ENCODE measurements at places on chromosomes 7 and 10.

DNA sequence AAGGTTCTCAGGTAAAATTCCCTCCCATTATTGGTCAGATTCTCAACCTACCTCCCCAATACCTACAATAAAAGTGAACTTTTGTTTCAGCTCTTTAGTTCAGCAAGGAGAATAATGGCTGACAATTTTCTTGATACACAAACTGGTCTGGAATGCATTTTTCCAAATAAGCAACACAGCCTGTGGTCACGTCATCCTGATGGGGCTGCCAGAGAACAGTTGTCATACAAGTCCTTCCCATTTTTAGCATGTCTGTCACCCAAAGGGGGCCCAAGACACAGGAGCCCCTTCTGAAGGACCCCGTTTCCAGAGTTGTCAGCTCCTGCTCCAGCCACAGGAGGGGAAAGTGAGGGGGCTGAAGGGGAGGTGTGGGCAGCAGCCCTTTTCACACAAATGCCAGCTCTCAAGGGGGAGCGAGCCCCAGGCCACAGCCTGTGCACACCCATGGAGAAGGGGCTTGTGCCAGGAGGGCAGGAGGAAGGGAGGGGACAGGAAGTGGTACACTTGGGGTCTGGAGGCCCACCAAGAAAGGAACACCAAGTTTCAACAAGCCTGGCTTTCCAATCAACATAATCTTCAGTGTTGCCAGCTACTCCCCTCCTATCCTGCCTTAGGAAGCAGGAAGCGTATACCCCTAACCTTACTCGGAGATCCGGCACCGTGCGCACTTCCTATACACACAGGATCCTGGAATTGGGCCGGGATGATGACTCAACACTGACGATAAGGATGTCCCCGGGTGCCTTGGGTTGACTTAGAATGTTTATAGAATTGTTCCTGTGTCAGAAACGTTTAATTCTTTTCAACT lies 43.4 kb upstream of the PDLIM1 start:
- DNase-seq, result no peak

DNA sequence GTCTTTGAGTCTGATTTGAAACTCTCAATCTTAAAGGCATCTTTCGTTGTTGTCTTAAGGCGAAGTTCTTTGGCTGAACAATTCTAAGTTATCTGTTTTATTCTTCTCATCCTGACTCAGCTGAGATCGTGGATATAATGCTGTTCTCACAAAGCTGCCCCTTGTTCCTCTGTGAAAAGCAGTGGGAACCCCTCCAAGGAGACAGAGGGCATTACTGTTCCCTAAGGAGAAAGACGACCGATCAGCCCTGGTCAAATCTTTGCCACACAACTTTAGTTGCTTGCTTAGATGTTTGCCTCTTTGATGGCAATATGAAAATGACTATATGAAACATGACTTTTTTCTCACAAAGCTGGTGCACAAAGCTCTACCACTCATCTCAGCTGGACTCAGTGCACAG lies 1016.7 kb downstream of the REEP3 start:
- DNase-seq, result no peak

DNA sequence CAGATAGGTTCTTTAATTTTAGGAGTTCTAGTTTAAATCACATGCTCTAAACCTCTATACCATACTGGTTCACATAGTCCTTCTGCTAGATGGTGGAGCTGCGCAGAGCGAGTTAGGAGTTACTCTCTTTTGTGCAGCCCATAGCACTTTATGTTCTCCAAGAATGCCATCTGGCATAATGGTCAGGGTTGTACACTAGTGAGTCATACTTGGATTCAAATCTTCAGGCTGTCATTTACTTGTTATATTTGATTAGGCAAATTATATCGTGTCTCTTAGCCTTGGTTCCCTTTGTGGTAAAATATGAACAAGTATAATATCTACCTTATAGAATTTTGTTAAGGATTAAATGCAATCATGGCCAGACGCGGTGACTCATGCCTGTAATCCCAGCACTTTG lies 1078.3 kb downstream of the NRG3 start:
- no peak for DNase-seq

GRCh38 chr10:31426401-31426800 lies 107.4 kb downstream of the ZEB1 start:
- no peak for DNase-seq

GRCh38 chr10:113058523-113059370 lies 108.7 kb downstream of the TCF7L2 start:
- DNase-seq, result no peak

DNA sequence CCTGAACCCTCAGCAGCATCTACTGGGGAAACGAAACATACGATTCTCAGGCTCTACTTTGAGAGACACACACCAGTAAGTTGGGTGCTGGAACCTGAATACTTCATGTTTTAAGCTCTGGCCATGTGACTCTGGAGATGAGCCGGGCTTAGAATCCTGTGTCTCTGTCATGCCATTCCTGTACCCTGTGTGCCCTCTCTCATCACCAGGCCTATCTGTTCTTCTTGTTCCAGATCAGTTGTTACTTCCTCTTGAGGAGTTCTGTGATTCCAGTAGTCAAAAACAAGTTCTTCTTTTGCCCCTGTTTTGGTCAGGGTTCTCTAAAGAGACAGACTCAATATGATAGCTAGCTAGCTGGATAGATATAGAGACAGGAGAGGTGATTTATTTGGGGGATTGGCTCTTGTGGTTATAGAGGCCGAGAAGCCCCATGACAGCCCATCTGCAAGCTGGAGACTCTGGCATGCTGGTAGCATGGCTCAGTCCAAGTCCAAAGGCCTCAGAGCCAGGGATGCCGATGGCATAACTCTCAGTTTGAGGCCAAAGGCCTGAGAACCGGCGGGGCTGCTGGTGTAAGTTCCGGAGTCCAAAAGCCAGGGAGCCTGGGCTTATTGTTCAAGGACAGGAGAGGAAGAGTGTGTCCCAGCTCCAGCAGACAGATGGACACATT lies 54.3 kb downstream of the CHN2 start:
- no peak for DNase-seq

GRCh38 chr10:125857185-125857760 lies 23.8 kb downstream of the DHX32 start:
- DNase-seq, result no peak

- no peak for DNase-seq
These were observed 154.1 kb upstream of the KMT2E start for GRCh38 chr7:104859754-104860426.

GRCh38 chr10:58240531-58240930 lies 27.2 kb downstream of the IPMK start:
- no peak for DNase-seq

DNA sequence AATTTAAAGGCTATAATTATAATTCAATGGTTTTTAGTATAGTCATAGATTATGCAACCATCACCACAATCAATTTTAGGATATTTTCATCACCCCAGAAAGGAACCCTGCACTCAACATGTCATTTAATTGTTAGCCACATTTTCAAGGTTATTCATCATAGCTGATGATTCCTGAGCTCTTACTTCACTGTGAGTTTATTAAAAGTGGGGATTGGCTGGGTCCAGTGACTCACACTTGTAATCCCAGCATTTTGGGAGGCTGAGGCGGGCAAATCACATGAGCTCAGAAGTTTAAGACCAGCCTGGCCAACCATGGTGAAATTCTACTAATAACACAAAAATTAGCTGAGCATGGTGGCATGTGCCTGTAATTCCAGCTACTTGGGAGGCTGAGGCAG lies 787 bp downstream of the CCL26 start:
- no peak for DNase-seq

DNA sequence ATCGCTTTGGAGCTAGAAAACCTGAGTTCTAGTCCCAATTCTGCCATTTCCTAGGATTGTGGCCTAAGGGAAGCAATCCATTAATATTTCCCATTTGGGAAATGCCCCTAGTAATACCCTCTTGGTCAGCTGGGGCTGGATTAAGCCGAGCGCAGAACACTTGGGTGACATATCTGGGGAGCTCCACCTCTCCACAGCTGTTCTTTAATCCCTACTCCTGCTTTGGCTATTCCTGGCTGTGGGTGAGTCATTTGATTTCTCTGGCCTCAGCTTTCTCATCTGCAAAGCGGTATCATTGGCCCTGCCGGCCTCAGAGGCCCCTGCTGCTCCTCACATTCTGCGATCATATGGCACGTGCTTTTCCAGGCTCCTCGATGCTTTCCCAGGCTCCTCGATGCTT lies 108.3 kb downstream of the BUB3 start:
- DNase-seq, result no peak

DNA sequence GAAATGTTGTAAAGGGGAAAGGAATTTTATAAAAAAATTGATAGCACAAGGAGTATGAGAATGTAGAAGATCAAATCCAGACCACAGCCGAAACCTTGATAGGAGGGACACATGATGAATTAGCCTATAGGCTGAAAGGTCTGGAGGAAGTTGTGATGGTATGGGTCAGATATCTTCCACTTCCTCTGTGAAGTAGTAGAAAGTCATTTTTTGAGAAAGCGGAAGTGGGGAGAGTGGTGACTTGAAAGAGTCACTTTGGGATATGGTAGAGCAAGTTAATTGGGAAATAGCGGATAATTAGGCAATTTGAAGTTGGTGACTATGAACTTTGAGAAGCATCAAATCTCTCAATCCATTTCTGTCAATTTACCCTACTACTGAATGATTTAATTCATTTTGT lies 99.4 kb downstream of the GRM8 start:
- no peak for DNase-seq

GRCh38 chr10:1980459-1980858 lies 243.1 kb upstream of the ADARB2 start:
- DNase-seq, result no peak

DNA sequence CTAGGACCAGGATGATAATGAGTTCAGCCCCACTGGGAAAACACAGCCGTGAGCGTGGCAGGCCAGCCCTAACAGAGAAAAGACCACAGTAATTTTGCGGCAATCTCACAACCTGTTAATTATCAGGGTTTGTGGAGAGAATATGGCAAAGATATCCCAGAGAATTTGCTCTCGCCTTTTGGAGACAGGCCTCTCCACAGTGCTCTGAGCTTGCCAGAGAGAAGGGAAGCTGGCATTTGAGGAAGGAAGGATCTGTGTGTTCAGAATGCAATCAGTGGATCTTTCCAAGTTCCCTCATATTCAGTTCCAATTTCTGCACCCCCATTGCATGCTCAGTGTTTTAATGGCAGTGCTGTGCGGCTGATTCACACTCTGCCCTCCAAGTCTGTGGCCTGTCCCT lies 60.2 kb downstream of the PLPP4 start:
- no peak for DNase-seq

- DNase-seq, result no peak
These were observed 10.7 kb downstream of the HECTD2 start for GRCh38 chr10:91420868-91421267.

GRCh38 chr10:133161486-133162109 lies 1.6 kb downstream of the KNDC1 start:
- DNase-seq, result no peak

- DNase-seq, result no peak
These were observed 67.2 kb downstream of the GRK5 start for GRCh38 chr10:119274519-119275045.

DNA sequence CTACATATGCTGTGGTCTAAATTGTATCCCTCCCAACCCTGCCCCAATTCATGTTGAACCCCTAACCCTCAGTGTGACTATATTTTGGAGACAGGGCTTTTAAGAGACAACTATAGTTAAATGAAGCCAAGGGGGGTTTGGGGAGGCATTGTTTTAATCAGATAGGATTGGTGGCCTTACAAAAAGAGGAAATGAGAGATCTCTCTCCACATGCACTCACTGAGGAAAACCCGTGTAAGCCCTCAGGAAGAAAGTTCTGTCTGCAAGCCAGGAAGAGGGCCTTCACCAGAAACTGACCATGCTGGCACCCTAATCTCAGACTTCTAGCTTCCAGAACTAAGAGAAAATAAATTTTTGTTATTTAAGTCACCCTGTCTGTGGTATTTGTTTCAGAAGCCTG lies 276.7 kb downstream of the KIF20B start:
- no peak for DNase-seq

- DNase-seq, result no peak
These were observed 147.5 kb upstream of the RHOBTB1 start for GRCh38 chr10:61091531-61091930.

DNA sequence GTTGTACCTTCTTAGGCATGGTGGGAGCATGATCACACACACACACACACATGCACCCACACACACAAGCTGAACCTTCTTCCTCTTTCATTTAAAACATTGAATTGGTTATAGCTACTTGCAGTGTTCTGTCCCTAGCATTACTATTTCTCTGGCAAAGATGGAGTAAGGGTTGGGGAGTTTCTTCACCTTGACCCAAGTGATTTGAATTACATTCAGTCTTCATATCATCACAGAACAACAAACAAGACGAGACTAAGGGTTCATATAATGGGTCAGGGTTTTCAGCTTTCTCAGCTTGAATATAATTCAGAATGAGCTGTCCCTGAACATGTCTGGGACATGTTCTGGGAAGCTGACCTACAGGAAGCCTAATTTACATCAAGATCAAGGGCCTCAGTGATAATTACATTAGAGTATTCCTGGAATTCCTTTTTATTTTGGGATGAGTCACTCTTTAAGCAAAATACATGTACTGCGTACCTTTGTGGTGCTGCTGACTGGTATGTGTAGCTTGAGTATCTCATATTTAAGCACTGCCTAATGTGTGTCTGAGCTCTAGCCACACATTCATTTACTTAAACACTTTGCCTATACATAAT lies 213.5 kb upstream of the TMEM229A start:
- no peak for DNase-seq

- DNase-seq, result no peak
These were observed 89.3 kb downstream of the NPSR1 start for GRCh38 chr7:34747176-34747781.

DNA sequence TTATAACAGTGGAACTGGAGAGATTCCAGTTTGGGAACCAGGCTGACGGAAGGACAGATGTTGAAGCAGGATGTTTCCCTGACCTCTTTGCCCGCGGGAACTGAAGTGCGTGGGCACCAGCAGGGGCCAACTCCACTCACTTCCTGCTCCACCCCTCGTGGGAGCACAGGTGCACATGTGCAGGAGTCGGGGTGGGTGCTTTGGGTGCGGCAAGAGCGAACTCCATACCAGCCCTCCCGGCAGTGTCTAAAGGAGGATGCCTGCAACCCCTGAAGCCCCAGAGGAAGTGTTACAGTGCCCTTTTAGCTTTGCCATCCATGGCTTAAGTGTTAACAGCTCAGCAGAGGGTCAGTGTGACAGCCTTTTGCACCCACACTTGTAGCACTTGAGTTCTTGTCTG lies 27.4 kb upstream of the UBE3C start:
- DNase-seq, result no peak

- DNase-seq, result no peak
These were observed 169.4 kb downstream of the ARHGAP12 start for GRCh38 chr10:31759124-31759798.

GRCh38 chr7:86708031-86708680 lies 64.4 kb downstream of the GRM3 start:
- DNase-seq, result no peak

- DNase-seq, result no peak
These were observed 75.1 kb downstream of the NHLRC2 start for GRCh38 chr10:113929522-113929921.

DNA sequence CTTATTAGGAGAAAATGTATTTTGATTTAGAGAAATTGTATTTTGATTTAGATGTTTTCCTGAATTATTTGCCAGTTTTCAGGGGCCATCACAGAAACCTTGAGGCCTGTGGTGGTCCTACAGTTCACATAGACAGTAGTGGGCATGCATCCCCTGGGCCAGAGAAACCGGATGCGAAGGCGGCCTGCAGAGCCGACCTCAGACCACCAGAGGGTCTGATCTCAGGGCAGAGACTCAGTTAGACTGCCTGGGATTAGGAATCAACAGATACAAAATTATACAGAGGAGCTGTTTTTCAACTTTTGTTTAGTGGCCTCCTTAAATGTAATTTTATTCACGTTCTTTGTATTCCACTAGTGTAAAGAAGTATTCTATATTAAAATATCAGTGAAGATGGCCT lies 158.4 kb downstream of the PAXIP1 start:
- no peak for DNase-seq
